T1000 (cell line): ENCODE measurements at places on chromosomes 7 and 10.

DNA sequence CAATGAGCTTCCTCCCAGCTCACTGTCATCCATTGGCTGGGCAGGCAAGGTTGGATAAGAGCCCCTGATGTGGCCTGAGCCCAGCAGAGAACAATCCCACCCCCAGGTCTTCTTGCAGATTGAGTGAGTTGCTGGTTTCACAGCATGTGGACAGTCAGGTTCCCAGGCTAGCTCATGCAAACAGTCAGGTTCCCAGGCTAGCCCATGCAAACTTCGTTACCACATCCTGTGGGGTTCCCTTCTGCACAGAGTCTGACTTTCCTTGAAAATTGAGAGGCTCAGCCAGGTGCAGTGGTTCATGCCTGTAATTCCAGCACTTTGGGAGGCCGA, 67.1 kb downstream of the TMEM130 start:
- no peak for DNase-seq

GRCh38 chr10:68125772-68126171, 16.5 kb downstream of the MYPN start:
- no peak for DNase-seq

DNA sequence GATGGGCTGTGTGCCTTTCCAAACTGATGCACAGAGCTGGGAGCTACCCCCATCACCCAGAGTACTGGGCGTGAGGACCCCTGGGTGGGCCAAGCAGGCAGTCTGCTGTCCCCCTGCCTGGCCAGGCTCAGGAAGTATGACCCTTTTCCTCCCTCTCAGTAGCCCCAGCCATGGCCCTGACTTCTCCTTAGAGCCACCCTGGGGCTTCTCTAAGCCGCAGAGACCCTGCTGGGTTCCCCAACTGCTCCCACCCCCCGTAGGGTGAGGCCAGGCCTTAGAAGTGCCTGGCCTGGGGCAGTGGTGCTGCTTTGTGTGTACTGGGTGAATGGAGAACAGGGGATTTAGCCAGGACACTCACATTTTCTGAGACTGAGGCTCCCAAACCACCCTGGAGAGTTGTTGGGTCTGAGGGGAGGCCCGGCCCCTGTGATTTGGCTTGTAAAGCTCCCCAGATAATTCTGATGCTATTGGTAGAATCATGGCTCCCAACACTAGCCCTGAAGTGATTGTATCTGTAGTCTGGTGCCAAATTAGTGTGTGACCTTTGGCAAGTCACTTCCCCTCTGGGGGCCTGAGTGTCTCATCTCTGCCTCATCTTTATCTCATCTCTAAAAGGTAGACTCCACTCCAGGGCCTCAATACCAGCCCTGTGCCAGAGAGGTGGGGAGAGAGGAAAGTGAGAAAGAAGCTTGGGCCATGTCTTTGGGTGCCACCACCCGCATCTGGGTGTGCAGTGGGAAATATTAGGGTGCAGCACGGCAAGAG, 99.7 kb upstream of the PPIF start:
- no peak for DNase-seq

- no peak for DNase-seq
Measured at GRCh38 chr10:27695706-27696105, 49.9 kb downstream of the MKX start.

- DNase-seq: no peak
Measured at GRCh38 chr7:98126311-98127142, 19.9 kb downstream of the LMTK2 start.

DNA sequence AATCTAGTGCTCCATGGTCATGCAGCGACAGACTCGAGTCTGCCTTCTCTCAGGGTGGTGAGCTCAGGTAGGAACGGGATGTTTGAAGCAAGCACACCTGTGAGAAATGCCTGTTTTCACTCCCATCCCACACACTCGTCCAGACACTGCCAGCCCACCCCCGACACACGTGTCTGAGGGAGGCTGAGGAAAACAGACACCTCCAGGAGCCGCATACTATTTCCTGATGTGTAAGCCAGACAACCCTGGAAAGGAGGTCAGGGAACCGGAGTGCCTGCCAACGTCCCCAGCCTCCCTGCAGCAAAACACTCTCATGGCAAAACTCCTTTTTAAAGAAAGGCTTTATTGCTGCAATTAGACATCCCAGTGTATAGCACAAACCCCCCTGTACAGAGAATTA, 80.2 kb downstream of the ALOX5 start:
- DNase-seq: no peak

GRCh38 chr10:52566471-52567246, 205.9 kb downstream of the MBL2 start:
- DNase-seq: no peak

DNA sequence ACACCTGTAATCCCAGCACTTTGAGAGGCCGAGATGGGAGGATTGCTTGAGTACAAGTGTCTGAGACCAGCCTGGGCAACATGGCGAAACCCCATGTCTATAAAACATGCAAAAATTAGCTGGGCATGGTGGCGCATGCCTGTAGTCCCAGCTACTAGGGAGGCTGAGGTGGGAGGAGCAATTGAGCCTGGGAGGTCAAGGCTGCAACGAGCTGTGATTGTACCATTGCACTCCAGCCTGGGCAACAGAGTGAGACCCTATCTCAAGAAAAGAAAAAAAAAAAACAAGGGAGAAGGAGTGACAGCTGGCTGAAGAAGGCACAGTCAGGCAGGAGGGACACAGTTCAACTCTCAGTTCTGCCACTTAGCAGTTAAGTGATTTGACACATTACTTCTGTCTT, 26.4 kb upstream of the ZCCHC24 start:
- DNase-seq: no peak

DNA sequence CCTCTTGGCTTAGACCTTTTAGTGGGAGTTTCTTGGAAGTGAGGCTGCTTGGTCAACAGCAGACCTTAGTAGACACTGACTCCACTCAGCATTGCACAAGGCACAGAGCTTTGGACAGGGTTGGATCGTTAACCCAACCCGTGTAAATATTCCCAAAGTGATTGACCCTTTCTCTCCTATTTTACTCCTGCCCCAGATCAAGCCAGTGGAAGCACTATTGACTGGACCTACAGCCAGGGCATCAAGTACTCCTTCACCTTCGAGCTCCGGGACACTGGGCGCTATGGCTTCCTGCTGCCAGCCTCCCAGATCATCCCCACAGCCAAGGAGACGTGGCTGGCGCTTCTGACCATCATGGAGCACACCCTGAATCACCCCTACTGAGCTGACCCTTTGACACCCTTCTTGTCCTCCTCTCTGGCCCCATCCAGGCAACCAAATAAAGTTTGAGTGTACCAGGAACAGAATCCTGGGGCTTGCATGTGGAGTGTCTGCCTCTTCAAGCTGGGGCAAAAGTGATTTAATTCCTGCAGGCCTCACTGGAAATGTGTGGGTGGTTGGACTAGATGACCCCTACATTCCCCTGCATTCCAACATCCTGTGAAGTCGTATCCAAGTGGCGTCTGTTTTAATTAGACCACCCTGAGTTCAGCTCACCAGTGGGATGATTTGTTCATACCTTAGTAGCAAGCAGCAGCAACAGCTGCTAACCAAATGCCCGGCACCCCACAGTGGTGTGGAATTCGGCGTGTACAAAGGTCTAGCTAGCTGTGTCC, 7.5 kb downstream of the CPA1 start:
- DNase-seq: no peak

GRCh38 chr10:70106958-70107791, 25.4 kb downstream of the AIFM2 start:
- no peak for DNase-seq

DNA sequence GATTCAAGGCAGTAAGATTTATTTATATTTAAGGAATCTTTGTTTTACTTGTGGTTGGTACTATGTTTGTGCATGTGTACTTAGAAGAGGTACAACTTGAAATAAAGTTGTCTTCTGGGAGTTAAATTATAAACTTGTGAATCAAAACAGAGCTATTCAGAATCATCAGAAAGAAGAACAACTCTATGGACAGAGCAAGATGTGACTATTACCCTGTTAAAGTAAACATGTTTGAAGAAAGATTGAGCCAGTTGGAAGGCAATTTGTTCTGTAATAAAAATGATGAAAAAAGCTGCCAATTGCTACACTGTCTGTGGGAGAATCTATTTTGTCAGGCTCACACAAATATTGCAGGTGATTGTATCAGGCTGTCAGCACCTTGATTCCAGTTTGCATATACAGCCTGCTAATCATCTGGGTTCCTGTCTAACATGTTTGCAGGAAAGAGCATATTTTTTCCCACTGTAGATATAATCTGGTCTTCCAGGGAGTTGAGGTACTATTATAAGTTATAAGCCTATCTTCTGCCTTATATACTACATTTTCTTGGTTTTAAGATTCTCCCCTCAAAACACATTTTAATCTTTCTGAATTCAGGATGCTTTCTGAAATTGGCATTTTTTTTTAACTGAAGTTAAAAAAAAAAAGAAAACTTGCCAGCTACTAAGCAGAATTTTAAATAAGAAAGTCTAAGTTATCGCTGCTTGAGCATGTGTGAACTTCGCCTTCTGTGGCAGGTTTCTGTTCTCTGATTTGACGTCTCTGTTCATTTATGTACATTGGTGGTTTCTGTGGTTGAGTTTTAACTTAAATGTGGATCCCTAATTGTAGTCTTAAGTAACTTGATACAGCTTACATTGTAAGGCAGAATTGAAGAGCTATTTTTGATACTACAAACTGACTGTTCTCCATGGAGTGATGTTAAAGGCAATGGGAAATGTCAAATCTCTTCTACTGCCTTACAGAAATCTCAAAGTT, 46.0 kb downstream of the ZNRF2 start:
- DNase-seq: no peak

DNA sequence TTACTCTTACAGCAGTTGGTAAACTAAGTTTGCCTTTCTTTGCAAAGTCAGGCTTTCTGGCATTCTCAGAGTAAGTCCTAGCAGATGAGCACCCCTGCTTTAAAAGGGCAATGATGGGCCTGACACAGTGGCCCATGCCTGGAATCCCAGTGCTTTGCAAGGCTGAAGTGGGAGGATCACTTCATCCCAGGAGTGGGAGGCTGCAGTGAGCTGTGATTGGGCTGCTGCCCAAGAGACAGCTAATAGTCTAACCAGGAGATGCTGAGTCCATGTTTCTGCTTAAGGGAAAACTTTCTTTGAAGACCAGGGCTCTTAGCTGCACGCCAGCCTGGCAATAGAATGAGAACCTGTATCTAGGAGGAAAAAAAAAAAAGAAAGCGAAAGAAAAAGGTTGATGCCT, 100.2 kb upstream of the MPP7 start:
- no peak for DNase-seq

GRCh38 chr10:84329196-84329611, 815 bp downstream of the CCSER2 start:
- DNase-seq: no peak

GRCh38 chr10:16891375-16892313, 74.4 kb upstream of the RSU1 start:
- DNase-seq: no peak

DNA sequence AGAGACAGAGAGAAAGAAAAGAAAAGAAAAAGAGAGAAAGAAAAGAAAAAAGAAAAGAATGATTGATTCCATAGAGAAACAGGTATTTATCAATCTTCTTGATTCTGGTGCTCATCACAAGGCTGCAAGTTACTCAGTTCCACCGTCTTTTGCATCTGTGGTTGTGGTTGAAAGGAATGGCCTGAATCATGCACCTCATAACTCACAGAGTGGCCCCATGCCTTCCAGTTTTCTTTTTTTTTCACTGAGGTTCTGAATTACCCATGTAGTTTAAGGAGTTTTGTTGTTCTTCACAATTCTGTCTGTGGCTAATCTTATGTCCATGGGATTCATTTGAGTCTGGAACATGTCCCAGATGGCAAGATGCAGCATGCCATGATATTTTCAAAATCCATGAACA, 156.0 kb downstream of the ZNF33B start:
- DNase-seq: no peak

DNA sequence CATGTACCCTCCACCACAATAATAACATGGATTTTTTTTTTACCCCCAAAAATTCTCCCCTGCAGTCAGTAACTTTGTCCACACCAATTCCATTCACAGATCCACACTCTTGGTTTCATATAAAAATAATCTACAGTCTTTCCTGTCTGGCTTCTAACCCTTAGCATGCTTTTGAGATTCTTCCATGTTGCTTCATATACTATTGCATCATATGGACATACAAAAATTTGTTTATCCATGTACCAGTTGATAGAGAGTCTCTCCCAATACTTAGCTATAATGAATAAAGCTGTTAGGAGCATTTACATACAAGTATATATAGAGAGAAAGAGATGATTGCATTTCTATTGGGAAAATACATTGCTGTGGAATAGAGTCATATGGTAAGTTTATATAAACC, 575.0 kb downstream of the XPNPEP1 start:
- no peak for DNase-seq

DNA sequence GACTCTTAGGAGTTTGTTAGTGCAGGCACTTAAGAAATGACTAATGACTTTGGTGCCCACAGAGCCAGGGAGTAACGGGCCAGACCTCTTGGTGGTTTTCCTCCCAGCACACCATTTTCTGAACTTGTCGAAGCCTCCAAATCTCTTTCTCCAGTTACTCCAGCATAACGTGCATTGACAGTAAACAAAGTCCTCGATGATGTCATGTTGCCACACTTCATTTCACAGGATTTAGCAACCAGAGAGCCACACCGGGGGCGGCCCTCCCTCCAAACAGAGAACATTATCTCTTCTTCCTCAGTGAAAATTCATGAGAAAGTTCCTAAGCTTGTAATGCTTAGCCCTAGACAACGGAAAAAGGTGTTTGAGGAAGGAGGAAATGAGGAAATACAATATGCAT, 4.0 kb upstream of the SVOPL start:
- no peak for DNase-seq

- no peak for DNase-seq
Measured at GRCh38 chr10:12448729-12449391, 99.5 kb downstream of the CAMK1D start.

DNA sequence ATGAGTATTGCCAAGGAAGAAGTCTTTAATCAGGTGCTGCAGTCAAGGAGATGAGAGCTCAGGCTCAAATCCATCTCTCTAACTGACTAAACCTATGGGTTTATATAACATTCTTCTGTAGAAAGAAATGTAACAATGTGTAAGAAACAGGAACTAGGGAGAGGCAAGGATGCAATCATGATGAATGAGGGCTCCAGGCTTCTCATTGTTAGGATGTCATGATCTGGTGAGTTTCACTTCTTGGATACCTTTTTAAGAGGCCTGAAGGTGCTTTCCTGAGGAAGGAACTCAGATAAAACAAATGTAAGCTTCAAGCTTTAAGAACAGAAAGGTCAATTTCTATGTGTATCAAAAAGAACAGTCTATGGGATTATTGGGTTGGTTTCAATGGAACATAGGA, 30.8 kb upstream of the SCIN start:
- no peak for DNase-seq
